ENCODE measurements at places on chromosomes 6 and 20. TPM values are rescaled to one million over a fixed set of nuclear protein-coding genes. Genes with fewer than 3 reads are reported as not detected.

GRCh38 chr6:112360498-112360897, 13.4 kb downstream of the RFPL4B start:
- DNase-seq = no peak

DNA sequence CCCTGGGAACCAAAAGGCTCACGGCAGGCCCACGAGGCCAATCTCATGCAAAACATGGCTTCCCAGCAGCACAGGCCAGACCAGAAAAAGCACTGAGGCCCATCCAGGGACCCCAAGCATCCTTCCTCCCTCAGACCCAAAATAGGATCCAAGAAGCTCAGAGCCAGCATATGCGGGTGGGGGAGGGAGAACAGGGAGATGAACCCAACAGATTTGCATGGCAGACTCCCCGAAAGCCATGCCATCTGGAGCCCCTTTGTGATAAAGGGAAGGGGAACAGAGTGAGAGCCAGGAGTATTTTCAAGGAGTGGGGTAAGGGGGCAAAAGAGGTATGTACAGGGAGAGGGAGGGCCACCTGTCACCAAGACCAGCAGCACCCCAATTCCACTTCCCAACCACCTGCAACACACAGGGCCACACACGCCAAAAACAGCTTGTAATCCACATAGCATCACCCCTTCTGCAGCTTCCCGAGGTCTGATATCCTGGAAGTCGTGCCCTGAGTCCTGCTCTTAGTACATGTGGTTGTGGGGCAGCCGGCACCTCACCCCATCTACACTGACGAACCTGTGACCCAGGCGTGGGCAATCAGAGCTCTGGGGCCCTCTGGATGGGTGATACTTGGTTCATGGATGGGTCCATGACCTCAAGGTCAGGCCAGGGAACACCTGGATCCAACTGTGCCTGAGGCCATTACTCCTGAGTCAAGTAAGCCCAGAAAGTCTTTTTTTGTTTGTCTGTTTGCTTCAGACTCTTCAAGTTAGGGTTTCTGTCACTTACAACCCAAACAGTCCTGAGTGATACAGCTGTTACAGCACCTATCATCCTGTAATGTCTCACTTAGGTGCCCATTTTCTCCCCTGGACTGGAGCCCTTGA, 24.4 kb downstream of the PREX1 start:
- no peak for DNase-seq

- no peak for DNase-seq
Measured at GRCh38 chr6:143843677-143843999, 500 bp downstream of the LTV1 start.

GRCh38 chr20:60294632-60295031, 336.4 kb downstream of the CDH26 start:
- no peak for DNase-seq

GRCh38 chr6:135722679-135723078, 128.8 kb upstream of the PDE7B start:
- no peak for DNase-seq

- DNase-seq = no peak
Measured at GRCh38 chr6:148868314-148868713, 121.5 kb downstream of the UST start.

- DNase-seq = no peak
Measured at GRCh38 chr6:145031001-145031400, 704.3 kb downstream of the EPM2A start.

GRCh38 chr20:43183536-43184070, 6.1 kb downstream of the PTPRT start:
- no peak for DNase-seq

GRCh38 chr6:76792394-76792793, 670.9 kb downstream of the HTR1B start:
- no peak for DNase-seq

DNA sequence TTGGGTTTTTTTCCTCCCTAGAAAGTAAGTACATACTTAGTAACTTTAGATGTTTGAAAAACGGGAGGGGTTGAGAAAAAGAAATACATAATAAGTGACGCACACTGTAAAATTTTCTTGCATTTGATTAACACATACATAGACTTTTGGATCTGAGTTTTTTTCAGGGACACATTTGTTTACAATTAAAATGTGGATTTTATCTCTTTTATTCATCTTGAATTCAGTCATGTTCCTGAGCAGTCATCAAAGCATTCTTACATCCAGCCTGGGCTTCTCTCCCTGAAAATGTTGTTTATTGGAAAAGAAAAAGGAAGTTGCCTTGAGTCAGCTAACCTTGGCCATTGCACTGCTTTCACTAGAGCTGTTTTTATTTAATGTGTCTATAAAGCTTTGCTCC, 8.7 kb upstream of the RPP40 start:
- DNase-seq = no peak

DNA sequence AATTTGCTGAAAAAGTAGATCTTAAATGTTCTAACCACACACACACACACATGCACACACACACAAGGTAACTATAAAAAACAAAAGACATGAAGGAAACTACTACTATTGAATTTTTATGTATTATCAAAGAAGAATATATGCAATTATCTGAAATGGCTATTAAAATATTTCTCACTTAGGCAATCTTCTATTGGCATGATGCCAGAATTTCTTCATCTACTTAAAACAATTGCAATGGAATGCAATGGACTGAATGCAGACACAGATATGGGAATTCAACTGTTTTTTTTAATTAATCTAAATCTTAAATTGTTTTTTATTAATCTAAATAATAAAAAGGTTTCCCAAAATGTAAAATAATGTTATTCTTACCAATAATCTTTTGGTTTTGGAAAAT, 152.6 kb upstream of the SMLR1 start:
- no peak for DNase-seq

- no peak for DNase-seq
Measured at GRCh38 chr6:24004659-24005058, 121.4 kb upstream of the NRSN1 start.

GRCh38 chr6:31829633-31830283, 2.2 kb downstream of the HSPA1B start:
- DNase-seq = no peak

DNA sequence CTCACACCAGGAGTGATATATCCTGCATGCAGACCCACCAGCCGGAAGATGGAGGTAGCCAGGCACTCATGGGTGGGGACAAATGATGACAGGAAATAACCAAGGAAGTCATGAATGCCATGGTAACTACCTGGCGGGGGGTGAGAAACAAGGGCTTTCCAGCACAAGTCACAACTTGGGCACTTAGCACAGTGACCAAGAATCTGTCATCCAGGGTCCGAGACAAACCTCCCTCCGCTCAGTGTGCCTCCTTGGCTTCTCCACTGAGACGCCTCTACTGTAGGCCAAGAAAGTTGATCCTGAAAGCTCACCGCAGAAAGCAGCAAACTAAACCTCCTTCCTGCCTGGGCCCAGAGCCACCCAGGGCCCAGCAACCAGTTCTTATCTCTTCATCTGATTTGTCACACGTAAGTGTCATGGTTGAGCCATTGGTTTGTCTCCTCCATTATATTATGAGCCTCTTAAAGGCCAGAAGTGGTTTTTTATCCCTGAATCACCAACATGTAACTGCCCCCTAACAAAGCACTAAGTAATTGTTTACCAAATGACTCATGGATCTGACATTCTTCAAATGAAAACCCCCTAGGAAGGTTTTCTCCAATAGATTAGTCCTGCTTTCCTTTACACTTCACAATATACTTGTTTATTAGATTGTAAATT, 84.3 kb upstream of the TAB2 start:
- DNase-seq = no peak

- DNase-seq = no peak
Measured at GRCh38 chr6:146290589-146290901, 253.1 kb upstream of the RAB32 start.

DNA sequence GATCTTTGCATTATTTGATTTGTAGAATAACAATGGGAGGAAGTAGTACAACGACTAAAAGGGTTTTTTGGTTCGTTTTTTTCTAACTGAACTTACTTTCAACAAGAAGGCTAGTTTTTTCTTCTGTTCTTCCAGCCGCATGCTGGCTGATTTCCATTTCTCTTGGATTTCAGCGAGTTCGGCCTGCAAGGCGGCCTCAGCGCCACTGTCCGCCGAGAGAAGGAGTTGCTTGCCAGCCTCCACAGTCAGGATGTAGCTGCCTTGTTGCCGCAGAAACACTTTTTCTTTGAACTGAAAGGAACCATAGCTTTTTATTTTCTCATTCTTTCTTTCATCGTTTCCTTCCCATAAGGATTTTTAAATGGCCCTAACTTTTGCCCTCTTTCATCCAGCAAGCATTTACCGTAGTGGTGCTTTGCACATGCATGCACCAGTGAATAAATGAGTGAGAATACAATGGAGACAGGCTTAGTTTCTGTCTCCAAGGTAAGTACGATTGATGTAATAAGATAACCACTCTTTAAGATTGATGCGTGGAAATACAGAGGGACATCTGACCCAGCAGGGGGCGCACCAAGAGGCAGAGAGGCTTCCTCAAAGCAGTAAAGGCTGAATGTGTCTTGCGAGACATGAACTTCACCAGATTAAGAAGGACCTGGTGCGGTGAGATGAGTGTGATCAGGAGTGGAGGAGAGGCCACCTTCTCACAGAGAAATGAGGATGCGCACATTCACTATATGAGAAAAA, 398.8 kb downstream of the ESR1 start:
- no peak for DNase-seq

GRCh38 chr20:63645218-63645617, 8.0 kb downstream of the STMN3 start:
- DNase-seq = no peak

DNA sequence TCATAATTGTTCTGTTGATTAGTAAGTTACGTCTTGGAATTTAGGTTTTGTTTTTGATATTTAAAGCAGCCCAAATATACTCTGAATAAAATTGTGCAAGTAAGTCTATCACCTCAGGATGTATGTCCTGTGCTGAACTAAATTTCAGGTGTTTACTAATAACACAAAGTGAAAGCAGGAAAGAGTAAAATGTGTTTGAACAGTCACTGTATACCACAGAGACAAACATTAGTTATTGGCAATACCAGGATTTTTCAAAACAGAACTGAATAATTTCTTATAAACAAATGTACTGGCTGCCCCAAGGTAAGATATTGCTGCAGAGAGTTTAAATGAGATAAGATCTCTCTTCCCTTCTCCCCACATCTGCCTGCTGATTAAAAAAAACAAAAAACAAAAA, 404.7 kb upstream of the RUNX2 start:
- DNase-seq = no peak

DNA sequence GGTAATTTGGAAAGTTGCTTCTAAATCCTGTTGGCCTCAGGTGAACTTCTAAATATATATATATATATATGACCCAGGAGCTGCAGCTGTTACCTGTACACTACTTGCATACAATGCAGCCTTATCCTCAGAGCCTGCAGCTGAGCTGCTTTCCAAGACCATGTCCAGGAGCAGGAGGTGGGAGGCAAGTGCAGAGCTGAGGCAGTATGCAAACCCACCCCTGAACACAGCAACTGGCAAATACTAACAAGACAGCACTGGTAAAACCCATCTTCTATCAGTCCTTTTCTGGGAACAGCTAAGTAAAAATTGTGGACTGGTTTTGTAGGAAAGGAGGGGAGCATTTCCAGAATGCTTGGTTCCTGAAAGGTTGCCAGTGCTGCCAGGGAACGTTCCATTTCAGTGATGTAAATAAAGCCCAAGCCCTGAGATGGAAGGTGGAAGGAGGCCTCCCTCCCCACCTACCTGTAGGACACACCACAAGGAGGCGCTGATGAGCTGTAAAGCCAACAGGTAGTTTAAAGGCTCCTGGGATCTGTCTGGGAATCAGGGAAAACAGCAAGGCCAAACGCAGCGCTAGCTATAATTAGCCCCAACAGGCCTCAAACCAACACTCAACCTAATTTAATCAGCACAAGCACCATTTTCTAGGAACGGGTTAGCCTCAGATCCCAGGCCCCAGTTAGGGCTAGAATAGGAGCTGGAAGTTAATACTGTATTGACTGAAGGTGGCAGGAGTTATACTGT, 93.8 kb upstream of the MAP7 start:
- DNase-seq = peak; percentile 89

- DNase-seq = no peak
Measured at GRCh38 chr6:50661636-50662035, 51.7 kb upstream of the TFAP2D start.

DNA sequence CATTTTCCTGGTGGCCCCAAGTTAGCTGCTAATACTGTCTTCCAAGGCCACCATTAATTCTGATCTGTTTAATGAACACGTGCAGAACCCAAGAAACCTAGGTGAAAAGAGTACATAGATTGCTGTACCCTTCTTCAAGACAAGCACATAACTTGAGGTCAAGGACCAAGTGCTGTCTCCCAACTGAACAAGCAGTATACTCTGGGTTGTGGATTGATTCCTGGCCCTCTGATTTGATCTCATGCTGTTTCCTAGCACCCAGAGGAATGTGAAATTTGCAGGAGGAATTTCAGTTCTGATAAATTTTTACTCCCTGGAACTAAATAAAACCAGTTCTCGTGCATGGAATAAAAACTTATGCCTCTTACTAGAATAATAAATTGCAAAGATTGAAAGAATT, 75.6 kb downstream of the MTFR2 start:
- no peak for DNase-seq

- DNase-seq = no peak
Measured at GRCh38 chr6:91387290-91388059, 800.6 kb upstream of the MAP3K7 start.

GRCh38 chr20:21053002-21053762, 53.0 kb downstream of the LINC00237 start:
- DNase-seq = no peak

DNA sequence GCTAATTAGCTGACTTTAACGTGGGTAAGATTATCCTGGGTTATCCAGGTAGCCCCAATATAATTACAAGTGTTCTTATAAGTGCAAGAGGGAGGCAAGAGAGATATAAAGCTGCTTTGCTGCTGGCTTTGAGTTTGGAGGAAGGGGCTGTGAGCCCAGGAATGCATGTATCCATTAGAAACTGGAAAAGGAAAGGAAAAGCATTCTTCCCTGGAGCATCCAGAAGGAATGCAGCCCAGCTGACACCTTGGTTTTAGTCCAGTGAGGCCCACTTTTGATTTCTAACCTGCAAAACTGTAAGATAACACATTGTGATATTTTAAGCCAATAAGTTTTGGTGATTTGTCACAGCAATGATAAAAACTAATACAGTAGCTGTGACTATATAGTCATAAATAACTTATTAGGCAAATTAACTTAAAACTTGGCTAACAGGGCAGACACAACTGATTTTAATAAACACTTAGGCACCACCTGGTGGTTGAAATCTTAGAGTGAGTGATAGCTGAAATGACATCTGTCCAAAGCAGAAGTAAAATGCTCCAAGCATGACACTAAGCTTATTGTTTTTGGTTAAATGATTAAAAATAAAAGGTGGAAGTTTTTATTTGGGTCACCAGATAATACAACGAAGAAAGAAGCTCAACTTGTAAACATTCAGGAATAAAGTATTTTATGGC, 35.6 kb downstream of the ADGRF4 start:
- DNase-seq = no peak

TXLNB gene
- total RNA-seq = 1.3 TPM

GHRH gene
- total RNA-seq = not detected

PPARD gene
- 31.6 TPM for total RNA-seq

UNC5CL gene
- 1.4 TPM for total RNA-seq

MROH8 gene
- 1.5 TPM for total RNA-seq

TRAPPC3L gene
- total RNA-seq = 0.64 TPM

HAO1 gene
- total RNA-seq = not detected

ANKS1A gene
- 59.0 TPM for total RNA-seq

STAU1 gene
- 76.0 TPM for total RNA-seq

NOL7 gene
- 52.0 TPM for total RNA-seq

FNDC1 gene
- 1.1 TPM for total RNA-seq

SLC22A3 gene
- 30.6 TPM for total RNA-seq

E2F1 gene
- 2.4 TPM for total RNA-seq

DPPA5 gene
- total RNA-seq = not detected

COL10A1 gene
- total RNA-seq = 2.8 TPM

RING1 gene
- 42.0 TPM for total RNA-seq

TAAR5 gene
- not detected for total RNA-seq

Measured in upper lobe of right lung (tissue), 1 donor.